ENCODE measurements at places on chromosomes 1 and 21.
A peak's percentile ranks its signal among the peaks of the same experiment; 100 is the strongest.

DNA sequence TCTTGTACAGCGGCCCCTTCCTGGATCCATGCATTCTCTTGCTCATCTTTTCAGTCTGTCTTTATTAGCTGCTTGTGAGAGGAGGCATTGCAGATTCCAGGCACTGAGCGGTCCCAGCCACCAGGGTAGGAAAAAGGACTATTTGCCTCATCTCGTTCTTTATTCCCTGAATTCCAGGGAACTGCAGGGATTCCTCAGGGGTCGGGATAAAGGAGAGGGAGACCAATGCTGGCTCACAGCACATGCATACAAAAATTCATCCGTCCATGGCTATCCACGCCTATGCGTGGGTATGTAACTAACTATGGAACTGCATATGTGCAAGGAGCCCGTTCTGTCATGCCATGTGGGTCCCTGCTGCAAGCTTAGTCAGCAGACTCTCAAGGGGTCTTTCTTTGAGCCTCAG, 879 bp upstream of the PLPPR5 start:
- no peak for DNase-seq

GRCh38 chr1:2637442-2638145, 4.8 kb upstream of the MMEL1 start:
- peak; percentile 6 for DNase-seq

DNA sequence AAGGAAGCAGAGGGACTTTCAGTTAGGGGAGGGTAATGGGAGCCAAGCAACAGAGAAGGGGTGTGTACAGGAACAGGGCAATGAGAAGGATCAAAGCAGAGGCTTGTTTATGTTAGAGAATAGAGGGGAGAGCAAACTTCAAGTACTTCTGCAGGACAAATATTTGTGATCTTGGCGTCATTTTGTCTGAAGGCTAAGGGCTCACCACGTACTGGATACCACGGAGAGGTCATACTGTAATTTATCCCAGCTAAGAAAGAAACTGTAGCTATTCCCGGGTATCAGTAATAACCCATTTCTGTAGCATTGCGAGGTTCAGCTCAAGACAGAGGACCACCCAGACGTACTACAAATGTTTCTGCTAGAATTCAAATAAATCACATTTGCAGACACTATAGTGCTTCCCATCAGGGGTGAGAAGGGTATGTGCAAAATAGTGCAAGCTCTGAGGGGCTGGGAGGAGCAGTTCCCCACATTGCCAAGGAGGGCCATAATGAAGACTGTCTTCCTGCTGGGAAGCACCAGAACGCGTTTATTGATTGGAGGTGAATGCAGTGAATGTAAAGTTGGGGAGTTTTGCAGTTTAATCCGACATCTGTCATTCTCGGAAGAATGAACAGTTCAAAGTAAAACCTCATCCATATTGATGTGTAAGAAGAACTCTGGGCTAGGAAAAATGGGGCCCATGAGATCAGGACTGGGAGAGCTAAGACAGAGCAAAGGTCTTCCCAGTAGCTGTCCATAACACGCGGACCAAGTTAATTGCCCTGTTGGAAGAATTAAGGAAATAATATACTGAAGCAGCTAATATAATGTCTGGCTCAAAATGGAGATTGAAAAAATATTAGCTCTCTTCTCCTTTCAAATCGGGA, 136.9 kb downstream of the RWDD3 start:
- no peak for DNase-seq

DNA sequence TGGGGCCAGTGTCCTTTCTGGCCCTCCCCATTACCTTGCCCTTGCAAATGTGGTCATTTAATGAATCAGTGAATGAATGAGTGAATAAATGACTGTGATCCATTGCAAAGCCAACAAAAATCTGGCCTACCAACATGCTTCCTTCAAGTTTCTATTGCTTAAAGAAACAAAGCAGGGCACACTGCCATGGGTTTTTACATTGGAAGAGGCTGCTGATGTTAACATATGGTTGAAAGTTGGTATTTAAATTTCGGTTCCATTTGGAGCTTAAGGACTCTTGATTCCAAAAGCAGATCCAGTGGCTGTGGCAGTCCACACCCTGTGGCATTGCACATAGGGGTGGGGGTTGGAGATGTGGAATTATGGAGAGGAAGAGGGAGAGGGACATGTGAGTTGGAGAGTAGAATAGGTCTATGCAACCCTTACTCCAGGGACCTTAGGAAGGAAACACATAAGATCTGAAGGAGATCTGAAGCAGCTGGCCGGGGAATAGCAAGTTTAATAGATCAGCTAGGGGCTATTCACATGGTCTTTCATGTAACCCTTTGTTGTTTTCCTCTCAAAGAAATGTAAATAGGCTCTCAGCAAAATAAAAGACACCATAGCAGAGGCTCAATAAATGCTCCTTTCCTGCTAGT, 7.2 kb downstream of the ABCA4 start:
- DNase-seq, result no peak

- DNase-seq, result no peak
These were observed 26.2 kb upstream of the PDC start for GRCh38 chr1:186487163-186487562.

GRCh38 chr1:97088391-97088790, 366.8 kb downstream of the PTBP2 start:
- DNase-seq, result no peak

DNA sequence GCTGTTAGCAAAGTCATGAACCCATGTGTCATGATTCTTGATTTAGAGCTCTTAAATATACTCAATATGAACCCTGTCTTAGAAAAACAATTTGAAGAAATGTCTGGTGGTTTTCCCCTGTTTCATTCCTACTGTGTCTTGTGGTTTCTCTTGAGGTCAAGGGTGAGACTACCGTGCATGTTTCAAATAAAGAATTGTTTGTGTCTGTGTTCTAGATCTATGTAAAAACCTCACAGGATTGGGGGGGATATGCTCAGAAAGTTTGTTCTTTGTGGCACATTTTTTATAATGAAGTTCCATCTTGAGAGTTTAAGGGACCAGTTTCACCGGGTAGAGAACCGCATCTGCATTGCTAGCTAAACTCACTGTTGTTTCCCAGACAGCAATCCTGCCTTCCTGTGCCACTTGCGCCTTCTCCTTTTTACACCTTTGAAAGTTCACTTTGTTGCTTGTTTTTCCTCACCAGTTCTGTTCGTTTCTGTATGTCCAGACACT, 30.9 kb upstream of the CACYBP start:
- no peak for DNase-seq

GRCh38 chr1:232728507-232729263, 76.5 kb upstream of the MAP10 start:
- DNase-seq, result no peak

DNA sequence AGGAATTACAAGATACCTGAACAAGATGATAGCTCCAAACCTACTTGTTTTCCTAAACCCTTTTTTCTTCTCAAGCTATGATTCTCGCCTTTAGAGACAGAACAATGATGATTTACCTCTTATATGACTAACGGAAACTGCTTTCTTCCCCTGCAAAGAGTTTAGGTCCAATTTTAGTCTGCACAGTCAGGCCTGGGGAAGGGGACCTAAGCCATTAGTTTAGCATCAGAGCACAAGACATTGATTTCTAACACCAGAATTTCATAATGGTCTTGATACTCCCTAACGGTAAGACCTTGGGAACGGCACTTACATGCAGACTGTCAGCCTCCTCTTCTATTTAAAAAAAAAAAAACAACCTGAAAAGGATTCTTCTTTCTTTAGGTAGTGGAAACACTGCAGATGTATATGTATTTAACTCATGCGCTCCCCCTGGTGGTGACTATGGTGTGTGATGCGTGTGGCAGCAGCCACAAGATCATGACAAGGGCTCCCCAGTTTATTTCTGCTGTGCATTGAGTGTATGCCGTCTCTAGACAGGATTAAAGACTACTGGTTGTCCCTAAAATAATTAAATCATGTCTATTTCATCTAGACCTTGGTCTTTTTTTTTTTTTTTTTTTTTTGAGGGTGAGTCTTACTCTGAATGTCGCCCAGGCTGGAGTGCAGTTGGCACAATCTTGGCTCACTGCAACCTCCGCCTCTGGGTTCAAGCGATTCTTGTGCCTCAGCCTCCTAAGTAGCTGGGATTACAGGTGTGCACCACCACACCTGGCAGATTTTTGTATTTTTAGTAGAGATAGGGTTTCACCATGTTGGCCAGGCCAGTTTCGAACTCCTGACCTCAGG, 37.3 kb upstream of the TMEM222 start:
- peak; percentile 58 for DNase-seq

GRCh38 chr1:2290595-2291510, 62.7 kb downstream of the SKI start:
- no peak for DNase-seq

- DNase-seq, result peak; percentile 46
These were observed 18.9 kb upstream of the ZNF683 start for GRCh38 chr1:26391450-26391849.

- DNase-seq, result peak; percentile 66
These were observed at the start of gene MTARC1 for GRCh38 chr1:220786337-220787068. Gene MTARC1, plus strand, starts transcription at chr1:220786913. Its CDS starts 32 bp downstream, at chr1:220786945.

GRCh38 chr1:169527001-169527400, 41.3 kb upstream of the SLC19A2 start:
- DNase-seq, result no peak

DNA sequence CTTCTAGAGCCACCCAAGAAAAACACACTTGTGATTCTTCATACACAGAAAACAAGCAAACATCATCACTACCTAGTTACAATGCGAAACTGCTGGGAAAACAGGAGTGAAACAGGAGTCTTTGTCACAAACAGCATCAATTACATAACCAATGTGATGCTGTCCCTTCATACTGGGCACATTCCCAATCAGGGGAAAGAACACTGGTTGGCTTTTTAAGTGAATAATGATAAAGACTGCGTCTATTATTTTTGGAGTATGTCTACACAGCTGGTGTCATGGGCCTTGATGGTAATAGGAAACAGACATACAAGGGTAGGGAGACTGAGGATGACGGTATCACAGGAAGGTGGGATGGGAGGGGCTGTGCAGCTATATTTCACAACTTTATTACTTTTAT, 43.3 kb downstream of the SIPA1L2 start:
- DNase-seq, result no peak

GRCh38 chr1:98565951-98566350, 95.6 kb upstream of the SNX7 start:
- no peak for DNase-seq

DNA sequence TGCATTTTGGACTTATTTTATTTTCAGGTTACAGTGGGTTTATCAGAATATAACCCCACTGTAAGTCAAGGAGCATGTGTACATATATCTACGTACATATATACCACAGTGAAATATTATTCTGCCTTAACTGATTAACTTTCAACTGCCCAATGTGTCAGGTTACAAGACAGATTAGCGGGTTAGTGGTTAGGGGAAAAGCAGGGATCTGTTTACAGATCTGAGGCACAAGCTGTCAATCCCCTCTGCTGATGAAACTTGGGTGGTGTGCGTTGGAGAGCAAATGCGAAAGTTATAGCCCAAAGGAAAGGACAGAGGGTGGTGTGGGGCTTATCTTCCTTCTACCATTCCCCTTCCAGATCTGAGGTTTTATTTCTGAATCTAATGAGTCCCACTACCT, 238.2 kb upstream of the KCNK2 start:
- no peak for DNase-seq

DNA sequence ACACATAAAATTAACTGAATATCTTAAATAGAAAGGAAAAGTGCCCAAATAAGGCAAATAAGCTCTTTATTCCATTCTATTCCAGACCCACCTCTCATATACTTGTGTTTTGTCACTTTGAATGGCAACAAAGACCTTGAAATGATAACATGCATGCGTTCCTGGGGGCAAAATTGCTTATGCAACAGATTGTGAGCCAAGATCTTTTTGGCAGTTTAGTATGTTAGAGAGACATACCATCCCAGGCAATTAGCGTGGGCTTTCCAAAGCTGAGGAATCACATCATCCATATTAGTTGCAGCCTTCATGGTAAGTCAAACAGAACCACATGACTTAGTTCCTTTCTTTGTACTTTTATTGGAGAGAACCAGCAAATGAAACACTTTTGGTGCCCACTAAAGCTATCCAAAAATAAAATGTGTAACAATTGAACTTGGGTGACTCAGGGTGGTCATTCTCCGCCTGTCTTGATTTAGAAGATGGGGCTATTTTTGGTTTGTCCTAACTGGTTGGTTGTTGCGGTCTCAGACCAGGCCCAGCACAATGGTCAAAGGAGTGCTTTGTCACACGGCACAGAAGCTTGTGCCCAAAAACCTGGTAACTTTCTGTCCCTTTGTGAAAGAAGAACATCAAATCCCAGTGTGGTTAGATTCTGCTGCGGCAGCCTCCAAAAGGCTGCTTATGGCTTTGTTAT, 68.7 kb upstream of the ATF3 start:
- DNase-seq, result no peak

DNA sequence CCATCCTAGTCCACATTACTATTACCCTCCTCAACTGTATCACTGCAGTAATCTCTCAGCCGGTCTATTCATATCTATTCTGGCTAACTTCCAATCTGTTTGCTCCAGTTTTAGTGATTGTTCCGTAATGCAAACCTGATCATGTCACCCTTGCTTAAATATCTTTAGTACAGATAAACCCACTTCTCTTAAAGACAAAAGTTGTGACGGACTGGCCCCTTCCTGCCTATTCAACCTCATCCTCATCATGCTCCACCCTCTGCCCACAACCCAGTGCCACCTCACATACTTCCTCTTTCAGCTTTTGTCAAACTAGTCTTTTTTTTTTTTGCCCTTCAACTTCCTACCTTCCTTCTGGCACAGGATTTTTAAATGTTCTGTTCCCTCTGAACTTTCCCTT, 2.8 kb upstream of the C1orf162 start:
- no peak for DNase-seq

DNA sequence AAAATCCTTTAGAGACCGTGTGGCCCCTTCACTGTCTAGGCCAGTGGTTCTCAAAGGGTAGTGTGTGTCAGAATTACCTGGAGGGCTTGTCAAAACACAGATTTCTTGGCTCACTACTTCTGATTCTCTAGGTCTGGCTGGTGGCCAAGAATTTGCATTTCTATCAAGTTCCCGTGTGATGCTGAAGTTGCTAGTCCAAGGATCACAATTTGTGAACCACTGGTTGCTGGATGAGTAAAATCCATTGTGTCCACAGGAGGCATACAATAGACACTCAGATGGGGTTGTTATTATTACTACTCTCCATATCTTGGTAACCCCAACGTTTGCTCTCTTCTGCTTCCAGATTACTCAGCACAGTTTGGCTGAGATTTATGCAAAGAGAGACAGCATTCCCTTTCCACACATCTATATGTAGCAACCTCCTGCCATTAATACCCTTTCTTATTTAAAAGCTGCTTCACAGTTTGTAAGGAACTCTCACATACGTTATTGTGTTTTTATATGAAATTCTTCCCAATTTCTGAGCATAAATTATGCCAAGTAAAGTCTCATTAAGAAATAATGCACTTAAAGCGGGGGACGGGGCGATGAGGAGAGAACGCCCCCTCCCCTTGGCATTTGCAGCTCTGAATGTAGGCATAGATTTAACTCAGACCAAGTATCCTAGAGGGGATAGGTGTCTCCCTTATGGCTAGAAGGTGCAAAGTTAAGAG, 720 bp upstream of the TMCC2 start:
- DNase-seq, result no peak

DNA sequence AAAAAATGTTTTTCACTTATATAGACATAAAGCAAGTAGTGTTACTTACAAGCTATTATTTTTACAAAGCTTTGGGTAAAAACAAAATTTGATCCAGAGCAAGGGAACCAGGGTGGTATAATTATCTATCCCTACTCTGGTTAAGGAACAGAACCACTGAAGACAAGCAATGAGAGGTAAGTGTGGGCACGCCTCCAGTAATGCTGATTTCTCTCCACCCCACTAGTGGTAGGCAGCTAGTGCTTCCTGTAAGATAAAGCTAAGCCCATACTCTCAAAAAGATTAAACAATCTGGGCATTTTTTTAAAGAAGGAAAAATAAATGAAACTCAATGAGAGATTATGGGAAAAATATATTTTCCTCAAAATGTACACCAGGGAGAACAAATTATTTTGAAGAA, 22.1 kb downstream of the TFB2M start:
- no peak for DNase-seq

- DNase-seq, result no peak
These were observed 8.7 kb upstream of the MAP3K7CL start for GRCh38 chr21:29121759-29122158.
